ENCODE measurements at places on chromosomes 13 and 19.

DNA sequence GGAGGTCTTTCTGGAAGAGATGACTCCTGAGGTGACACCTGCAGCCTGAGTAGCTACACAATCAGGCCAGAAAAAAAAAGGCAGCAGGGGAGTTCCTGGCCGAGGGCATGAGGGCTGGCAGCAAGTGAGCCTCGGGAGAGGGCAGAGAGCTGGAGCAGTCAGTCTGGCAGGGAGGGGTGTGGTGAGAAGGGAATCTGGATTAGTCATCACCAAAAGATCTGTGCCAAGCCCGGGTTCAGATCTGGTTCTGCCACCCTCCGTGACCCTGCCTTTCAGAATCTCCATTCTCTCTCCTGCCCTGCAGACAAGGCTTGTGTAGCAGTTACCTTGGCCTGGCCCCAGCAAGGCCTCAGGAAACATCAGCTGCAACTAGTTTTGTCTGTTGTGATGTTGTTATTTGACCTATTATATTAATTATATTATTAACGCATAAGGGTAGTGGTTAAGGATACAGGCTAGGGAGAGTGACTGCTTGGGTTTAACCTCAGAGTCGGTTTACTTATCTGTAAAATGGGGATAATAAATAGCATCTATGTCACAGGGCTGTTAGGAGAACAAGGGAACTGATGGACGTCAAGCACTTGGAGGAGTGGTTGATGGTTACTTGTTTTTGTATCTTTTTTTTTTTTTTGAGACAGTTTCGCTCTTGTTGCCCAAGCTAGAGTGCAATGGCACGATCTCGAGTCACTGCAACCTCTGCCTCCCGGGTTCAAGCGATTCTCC lies 2.7 kb upstream of the CAPNS1 start:
- peak; percentile 53 for DNase-seq

- DNase-seq: no peak
Observed at GRCh38 chr13:30023196-30023895, 172.9 kb upstream of the UBL3 start.

- DNase-seq: no peak
Observed at GRCh38 chr13:99056381-99057014, 78.6 kb upstream of the DOCK9 start.

DNA sequence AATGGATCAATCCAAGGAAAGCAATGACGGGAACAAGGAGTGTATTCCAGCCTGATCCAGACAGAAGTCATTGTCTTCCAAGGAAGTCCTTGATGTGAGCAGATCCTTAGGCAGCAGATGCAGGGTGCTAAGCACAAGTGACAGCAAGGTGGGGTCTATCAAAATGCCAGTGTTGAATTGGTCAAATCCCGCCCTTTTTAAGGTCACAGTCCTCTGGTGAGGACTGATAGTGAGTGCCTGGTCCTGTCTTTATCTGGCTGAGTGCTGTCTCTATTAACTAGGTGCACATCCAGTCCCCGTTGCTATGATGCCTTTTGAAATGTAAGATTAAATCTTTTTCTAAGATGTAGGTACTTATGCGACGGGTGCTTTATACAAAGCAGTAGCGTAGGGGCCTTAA lies 1.3 kb upstream of the LAMP1 start:
- DNase-seq: no peak

- DNase-seq: no peak
Observed at GRCh38 chr13:112776971-112777370, 87.1 kb downstream of the ATP11A start.

DNA sequence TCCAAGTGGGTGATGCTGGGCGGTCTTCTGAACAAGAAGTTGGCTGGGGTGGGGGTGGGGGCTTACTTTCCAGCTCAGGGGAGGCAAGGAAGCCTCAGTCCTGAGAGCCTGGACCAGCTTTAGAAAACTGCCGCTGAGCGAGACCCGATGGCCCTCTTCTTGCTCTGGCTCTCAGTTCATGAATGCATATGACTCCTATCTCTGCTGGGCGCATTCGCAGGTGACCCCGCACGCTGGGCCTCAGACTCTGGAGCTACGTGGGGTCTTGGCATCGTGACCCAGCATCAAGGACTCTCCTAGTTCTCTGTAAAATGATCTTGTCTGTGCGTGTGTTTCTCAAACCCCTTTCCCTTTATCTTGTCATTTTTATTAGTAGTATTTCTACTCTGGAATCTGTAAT lies 19.7 kb downstream of the PRAM1 start:
- no peak for DNase-seq

DNA sequence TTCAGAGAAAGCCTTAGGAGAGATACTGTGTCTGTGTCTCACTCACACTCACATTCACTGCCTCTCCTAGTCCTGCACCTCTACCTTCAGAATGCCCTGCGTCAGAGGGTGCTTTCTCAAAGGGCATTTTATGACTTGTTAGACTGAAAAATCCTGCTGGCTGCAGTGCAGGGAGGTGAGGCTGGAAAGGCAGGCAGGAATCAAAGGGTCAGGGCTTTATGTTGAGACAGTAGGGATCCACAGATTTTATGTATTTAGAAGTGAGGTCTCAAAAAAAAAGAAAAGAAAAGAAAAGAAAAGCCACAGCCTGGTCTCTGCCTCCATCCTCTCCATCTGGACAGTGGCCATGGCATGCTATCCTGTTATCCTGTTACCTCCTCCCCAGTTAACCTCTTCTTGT lies 936.0 kb upstream of the SLC10A2 start:
- no peak for DNase-seq

GRCh38 chr19:31553112-31553845 lies 204.0 kb upstream of the TSHZ3 start:
- no peak for DNase-seq

DNA sequence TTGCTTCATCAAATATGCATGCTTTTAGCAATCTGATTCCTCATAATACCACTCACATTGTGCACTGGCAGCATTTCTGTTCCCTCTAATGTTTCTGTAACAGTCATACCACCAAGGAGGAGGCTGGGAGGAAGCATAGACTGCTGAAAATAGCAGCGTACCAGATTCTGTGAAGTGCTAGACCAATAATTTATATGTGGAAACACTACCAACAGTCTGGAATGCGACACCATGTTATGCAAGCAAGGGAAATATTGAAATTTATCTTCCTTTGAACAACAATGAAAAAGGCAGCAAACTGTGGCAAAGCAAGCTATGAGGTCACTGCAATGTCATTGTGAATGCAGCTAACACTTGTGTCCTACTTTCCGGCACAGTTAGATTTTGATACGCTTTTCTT lies 1388.0 kb downstream of the EFNB2 start:
- no peak for DNase-seq

- DNase-seq: no peak
Observed at GRCh38 chr19:18477974-18478373, 40.0 kb upstream of the ISYNA1 start.

GRCh38 chr13:97174638-97175037 lies 47.5 kb upstream of the MBNL2 start:
- no peak for DNase-seq

GRCh38 chr13:100513987-100514670 lies 74.5 kb downstream of the GGACT start:
- DNase-seq: no peak

DNA sequence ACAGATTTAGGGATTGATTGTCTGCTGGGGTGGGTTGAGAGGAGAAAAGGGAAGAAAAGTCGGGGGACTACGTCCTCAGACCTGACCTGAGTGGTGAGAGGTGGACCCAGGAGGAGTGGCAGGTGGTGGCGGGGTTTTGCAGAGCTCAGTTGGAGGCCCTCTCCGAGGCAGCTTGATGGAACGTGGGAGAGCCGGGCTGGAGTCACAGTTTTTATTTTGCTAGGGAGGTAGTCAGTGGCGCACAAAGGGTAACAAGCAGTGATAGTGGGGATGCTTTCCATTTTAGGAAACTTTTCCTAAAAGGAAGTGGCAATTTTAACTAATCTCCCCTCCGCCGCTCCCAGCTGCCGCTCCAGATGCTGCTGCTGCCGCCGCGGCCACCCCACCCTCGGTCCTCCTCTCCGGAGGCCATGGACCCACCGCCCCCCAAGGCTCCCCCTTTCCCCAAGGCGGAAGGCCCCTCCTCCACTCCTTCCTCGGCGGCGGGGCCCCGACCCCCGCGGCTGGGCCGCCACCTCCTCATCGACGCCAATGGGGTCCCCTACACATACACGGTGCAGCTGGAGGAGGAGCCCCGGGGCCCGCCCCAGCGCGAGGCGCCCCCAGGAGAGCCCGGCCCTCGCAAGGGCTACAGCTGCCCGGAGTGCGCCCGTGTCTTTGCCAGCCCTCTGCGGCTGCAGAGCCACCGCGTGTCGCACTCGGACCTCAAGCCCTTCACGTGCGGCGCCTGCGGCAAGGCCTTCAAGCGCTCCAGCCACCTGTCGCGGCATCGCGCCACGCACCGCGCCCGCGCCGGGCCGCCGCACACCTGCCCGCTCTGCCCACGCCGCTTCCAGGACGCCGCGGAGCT lies 1.1 kb upstream of the ZNF581 start:
- no peak for DNase-seq

GRCh38 chr13:108760129-108760528 lies 130.7 kb downstream of the MYO16 start:
- DNase-seq: no peak

DNA sequence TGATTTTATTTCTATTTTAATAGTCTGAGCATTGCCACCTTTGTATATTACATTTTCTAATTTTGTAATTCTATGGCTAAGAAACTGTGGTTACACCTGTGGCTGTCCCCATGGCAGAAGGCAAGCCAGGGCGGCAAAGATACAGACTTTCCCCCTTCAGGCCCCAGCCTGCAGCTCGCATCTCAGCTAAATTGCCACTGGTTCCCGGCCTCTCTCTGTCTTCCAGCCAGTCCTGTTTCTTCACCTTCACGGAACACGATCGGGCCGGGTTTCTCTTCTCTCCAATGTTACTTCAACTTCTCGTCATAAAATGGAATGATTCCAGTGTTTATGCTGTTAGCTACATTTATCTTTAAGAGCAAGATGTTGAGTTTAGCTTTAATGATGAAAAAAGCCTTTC lies 124.5 kb upstream of the ZNF507 start:
- DNase-seq: no peak

- DNase-seq: peak; percentile 19
Observed at GRCh38 chr19:56071151-56071550, 49.9 kb downstream of the ZNF787 start.

- no peak for DNase-seq
Observed at GRCh38 chr13:83765796-83766195, 116.5 kb downstream of the SLITRK1 start.

- no peak for DNase-seq
Observed at GRCh38 chr13:112454648-112455334, 78.6 kb downstream of the SPACA7 start.

DNA sequence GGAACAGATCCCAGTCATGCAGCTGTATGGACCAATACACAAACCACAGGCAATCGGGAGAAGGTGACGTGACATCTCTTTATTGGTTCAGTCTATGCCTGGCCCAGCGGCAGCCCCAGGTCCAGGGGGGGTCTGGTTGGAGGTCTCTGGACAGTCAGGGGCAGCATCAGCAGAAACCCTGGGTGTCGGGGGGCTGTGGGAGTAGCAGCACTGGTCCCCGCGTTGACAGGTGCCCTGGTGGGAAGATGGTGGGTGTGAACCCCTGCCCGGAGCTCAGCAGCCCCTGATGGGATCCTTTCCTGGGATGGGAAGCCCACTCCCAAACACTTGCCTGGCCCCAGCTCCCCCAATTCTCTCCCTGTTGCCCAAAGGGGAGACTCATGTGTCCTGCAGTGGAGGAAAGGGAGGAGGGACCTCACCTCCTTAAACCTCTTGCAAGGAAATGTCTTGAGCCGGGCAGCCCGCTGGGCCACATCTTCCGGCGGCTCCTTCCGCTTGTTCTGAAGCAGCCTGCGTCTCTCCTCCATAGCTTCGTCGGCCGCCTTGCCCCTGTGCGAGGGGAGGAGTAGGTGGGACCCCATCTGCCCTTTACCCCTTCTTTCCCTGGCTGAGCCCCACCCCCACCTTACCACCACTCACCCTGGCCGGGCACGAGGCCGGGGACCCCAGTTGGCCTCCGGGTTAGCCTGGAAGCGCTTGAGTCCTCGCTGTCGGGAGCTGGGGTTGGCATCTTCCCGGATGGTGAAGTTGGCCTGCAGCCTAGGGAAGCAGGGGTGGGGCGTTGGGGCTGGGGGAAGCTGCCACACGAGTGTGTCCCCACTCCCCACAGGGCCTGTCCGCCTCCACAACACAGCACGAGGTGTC lies 2.4 kb upstream of the LYL1 start:
- peak; percentile 17 for DNase-seq

- no peak for DNase-seq
Observed at GRCh38 chr13:91162180-91162579, 185.3 kb upstream of the MIR17HG start.

- no peak for DNase-seq
Observed at GRCh38 chr13:31027136-31027535, 94.7 kb downstream of the TEX26 start.

- DNase-seq: no peak
Observed at GRCh38 chr19:17606590-17607185, 51.2 kb downstream of the COLGALT1 start.

- no peak for DNase-seq
Observed at GRCh38 chr13:102040812-102041211, 361.0 kb downstream of the FGF14 start.

DNA sequence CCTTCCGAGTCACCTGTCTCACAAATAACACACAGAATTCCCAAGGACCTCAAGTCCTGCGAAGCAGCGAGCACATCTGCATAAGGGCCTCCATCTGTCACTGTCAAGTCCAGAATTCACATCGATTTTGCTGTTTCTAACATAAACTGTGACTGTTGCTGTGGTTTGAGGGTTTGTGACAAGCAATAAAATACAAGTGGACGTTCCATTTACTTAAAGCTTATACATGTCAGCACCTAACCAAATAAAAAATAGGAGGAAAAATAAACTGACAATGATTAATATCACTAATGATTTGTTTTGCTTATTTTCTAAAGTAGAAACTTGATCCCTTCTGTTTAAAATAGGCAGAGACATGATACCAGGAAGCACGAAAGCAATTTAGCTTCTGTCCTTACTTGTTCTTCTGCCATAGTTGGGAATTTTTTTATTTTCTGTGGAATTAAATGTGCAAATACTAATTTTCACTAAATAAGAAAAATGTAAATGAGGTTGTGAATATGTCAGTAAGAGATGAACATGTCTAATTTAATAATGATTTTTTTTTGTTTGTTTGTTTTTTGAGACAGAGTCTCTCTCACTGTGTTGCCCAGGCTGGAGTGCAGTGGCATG lies 279.1 kb downstream of the FGF9 start:
- no peak for DNase-seq

DNA sequence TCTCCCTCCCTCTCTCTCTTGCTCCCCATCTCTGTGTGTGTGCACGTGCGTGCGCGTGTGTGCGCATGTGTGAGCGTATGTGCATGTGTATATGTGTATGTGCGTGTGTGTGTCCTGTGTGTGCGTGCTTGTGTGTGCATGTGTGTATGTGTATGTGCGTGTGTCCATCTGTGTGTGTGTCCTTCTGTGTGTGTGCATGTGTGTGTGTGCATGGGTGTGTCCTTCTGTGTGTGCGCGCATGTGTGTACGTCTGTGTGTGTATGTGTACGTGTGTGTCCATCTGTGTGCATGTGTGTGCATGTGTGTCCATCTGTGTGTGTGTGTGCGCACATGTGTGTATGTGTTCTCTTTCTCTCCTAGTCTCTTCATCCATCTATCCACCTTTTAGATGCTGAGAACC lies 12.2 kb downstream of the SLC8A2 start:
- DNase-seq: no peak
